Stromal cell of bone marrow (primary cell): ENCODE measurements at places on chromosomes 2 and 18.

DNA sequence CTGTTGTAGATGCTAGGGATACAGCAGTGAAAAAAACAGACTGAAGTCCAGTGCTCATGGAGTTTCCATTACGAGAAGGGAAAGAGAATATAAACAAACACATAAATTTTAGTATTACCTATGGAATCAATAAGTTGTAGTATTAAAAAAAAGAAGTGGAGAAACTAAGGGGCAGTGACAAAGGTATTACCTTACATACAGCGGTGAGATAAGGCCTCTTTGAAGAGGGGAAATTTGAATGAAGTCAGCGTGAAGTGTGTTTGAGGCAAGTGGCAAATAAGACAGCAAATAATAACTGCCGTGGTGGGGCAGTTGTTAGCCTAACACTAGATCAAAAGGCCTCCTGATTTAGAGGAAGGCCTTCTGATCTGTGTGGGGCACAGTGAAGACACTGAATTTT lies 57.9 kb downstream of the TLK1 start:
- no peak for DNase-seq

DNA sequence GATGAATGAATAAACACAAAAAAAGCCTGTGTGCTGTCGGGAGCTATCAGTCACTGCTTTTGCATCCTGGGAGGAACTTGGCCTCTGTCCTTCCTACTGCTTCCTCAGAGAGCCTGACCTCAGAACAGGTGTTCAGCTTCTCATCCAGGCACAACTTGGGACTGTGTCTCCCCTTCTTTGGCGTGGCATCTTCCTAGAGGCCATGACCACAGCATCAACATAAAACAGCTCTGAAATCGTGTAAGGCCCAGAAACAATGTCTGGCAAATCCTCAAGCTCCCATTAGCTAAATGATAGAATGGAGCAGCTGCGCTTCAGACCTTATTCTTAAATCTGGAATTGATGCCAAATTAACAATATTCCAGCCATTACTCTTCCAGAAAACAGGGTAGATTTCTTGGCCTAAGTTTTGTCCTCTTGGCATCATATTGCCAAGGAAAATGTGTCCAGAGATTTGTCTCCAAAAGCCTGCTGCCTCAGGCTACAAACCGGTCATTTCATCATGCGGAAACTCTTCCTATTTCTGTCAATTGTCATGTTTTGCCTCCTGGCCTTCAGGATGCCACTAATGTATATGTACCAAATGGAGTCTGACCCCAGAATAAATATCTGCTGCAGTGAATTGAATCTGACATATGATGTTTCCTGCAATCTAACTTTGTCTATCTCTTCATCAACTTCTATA lies 53.2 kb upstream of the RAB27B start:
- DNase-seq = no peak

DNA sequence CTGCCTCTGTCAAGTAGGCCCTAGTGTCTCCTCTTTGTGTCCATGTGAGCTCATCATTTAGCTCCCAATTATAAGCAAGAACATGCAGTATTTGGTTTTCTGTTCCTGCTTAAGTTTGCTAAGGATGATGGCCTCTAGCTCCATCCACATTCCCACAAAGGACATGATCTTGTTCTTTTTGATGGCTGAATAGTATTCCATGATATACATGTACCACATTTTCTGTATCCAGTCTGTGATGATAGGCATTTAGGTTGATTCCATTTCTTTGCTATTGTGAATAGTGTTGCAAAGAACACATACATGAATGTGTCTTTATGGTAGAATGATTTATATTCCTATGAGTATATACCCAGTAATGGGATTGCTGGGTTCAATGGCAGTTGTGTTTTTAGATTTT lies 263.2 kb downstream of the PARD3B start:
- DNase-seq = no peak

DNA sequence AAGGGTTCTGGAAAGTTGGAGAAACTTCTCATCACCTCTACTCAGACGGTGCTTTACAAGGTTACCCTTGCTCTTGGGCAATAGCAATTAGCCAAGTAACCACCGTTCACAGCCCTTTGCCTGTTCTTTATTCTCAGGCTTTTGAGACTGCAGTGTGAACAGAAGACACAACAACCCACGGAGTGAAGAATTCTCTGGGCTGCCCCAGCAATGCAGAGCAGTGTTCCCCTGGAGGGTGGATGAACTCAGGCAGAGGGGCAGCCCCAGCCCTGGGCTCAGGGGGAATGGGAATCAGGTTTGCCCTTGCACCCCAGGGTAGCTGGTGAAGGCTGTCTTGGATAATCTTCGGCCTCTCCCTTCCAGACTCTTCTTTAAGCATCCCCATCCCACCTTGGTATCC lies 69.1 kb downstream of the MCFD2 start:
- no peak for DNase-seq

GRCh38 chr18:76377359-76377756 lies 117.7 kb downstream of the ZNF516 start:
- no peak for DNase-seq

DNA sequence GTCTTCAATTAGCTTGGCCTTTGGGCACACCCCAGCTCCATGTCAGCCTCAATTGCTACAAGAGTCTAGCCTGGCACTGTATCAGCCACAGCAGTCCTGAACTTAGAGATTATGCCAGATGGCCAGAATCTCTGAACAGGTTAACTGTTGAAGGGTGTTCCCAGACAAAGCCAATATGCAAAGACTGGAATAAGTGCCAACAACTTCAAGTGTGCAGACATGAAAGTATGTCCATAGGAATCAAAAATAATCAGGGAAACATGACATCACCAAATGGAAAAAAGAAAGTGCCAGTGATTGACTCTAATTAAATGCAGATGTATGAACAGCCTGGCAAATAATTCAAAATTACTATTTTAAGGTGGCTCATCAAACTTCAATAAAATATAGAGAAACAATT lies 98.5 kb upstream of the DOCK10 start:
- no peak for DNase-seq

DNA sequence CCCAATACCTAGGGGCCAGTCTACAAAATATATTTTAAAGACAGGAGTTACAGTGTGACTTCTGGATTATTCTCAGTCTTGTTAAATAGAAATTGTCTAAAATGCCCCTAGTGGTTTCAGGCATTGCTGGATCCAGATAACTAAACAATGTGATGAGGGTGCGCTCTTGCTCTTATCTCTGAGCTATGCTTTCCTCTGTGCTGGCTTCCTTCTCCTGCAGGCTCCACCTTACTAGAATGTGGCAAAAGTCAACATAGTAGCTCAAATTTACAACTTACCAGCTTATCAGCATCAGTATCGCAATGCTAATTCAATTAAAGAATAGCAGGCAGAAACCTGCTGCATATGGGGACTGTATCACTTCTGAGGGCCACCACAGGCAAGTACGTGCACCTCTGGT lies 61.3 kb upstream of the RNU4ATAC start:
- DNase-seq = no peak

GRCh38 chr2:186868344-186868743 lies 19.4 kb upstream of the ZSWIM2 start:
- DNase-seq = no peak

- peak; percentile 30 for DNase-seq
Measured at GRCh38 chr18:58186258-58186948, 142.4 kb downstream of the NEDD4L start.

- no peak for DNase-seq
Measured at GRCh38 chr2:10544252-10544651, 96.1 kb upstream of the ODC1 start.

- DNase-seq = no peak
Measured at GRCh38 chr2:192159208-192159607, 35.5 kb downstream of the TMEFF2 start.

DNA sequence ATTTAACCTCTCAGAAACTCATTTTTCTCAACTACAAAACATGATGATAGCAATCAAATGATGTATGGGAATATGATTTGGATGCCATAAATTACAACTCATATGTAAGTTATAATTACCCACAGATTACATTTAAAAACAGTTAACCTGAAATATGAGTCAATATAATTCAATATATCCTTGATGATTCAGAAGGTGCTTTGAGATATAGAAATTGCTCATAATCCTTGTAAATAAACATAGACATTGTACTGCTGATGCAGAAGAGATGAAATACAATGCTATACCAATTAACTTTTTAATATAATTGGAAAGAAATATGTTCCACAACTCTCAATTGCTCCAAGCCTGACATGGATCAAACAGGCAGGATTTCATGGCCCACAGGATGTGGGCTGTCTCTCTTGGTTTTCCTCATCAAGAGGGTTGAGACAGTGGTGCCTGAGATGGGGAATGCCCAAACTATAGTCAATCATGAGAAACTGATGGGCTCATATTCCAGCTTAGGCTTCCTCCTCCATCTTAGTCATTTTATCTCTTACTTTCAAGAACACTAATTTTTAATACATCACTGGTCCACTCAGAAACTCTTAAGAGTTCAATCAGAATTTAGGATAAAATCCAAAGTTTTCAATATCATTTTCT lies 49.4 kb downstream of the NCKAP5 start:
- DNase-seq = no peak

GRCh38 chr2:206442474-206442832 lies 879 bp upstream of the ADAM23 start:
- DNase-seq = no peak

DNA sequence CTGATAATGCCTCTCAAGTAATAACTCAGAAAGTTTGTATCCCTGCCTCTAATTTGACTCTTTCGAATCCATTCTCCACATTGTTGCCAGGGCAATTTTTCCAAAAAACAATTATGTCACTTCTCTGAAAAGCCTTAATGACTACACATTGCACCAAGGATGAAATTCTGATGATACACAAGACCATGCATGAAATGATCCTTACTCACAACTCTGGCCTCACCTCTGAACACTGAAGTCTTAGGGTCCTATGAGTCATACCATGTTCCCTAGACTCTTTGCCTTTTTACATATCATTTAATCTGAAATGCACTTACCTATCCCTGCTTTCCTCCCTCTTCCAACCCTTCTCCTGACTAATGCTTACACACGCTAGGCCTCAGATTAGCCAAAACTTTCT lies 51.0 kb downstream of the WDPCP start:
- peak; percentile 15 for DNase-seq

DNA sequence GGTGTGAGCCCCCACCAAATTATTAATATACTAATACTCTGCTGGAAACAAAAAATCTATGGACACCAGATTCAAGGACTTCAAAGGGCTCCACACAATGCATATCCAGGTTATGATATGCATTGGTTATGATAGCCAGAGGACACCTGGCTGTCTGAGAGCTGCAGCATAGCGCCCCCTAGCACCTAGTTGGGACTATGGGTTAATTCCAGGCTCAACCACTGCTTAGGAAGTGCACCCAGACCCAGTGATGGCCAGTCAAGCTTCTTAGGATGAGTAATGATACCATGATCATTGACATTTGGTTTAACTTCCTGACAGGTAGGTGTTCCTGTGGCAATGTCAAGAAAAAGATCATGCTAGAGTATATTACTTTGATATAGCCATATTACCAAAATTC lies 3.8 kb upstream of the FRZB start:
- DNase-seq = no peak

GRCh38 chr2:169265591-169265990 lies 96.7 kb downstream of the LRP2 start:
- no peak for DNase-seq

DNA sequence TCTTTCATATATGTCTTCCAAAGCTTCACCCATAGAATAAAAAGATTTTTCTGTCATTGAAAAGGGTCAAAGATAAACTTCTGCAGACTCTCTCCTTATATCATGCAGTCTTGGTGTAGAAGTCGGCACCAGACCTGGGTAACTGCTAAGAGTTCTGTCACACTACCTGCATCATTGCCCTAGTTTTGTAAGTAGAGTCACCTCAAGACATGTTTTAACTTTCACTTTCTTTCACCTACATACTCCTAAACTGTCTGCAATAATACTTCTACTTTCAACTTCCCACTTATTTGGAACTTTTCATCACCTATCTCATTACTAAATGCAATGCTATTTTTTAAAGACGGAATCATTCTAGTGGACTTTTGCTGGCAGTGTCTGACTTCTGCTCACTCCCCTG lies 475.6 kb upstream of the VRK2 start:
- DNase-seq = no peak

DNA sequence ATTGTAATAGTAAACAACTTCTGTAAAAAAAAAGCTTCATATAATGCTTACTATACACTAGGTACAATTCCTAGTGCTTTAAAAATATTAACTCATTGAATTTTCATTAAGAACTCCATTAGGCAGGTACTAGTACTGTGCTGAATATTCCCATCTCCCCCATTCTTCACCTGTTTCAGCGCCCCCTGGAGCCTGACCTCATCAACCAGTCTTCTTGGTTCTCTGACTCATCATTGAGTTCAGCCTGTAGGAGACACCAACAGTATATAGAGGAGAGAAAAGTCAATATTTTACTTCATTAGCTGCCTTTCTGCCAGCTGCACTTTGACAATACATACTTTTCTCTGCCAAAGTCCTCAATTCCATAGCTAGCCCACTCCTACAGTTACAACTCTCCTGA lies 1009.9 kb upstream of the KLHL29 start:
- no peak for DNase-seq

GRCh38 chr2:117960231-117960630 lies 53.6 kb downstream of the CCDC93 start:
- peak; percentile 43 for DNase-seq
